ENCODE measurements at places on chromosomes 4 and X.
A peak's percentile ranks its signal among the peaks of the same experiment; 100 is the strongest.

- no peak for DNase-seq
Observed at GRCh38 chrX:22429704-22430103, 157.0 kb downstream of the CBLL2 start.

- peak; percentile 58 for DNase-seq
Observed at GRCh38 chrX:129654652-129655546, at the start of gene APLN. TSS of gene APLN (minus strand) at chrX:129654956. CDS start at chrX:129654630, 326 bp downstream.

DNA sequence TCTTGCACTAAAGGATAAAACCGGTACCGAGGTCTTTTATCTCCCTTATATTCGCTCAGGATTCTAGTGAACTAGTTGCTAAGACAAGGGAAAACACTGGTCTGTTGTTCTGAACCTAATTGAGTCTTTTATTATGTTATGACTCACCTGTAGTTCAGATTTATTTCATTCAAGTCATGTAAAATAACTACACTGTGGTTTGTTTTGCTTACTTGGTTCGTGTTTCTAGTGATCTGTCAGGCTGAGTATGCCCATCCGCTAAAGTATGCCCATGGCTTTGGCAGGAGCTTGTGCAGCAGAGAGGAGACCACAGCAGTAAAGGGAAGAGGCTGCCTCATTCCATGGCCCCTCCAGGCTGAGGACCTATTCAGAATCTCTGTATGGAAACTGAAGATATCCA lies 126.1 kb downstream of the AFF1 start:
- DNase-seq: peak; percentile 73

GRCh38 chr4:111802191-111802590 lies 343.1 kb upstream of the FAM241A start:
- no peak for DNase-seq

DNA sequence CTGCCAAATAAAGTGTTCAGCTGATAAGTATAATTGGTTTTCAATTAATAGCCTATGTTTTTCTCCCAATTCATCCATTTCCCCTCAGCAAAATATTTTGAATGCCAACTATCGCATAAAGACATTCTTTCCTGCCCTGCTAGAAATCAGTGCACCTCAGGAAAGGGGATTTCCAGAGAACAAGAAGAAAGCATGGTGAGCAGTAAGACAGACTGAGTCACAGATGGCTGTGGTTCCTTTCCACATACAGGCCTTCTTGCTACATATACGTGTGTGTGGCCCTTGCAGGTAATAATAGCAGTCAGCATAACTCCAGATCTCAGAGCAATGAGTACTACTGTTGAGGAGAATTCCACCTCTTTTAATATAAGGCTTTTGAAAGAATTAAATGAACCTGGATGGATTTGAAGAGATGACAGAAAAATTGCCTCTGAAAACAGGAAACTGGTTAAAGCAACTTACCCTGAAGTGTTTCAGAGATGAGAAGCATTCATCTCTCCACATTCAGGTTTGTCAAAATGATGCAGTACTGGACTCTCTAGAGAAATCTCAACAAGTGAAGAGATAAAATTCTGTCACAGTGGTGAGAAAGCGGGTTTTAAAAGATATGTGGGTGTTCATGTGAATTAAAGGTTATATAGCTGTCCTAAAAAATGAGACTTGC lies 13.6 kb downstream of the GASK1B start:
- peak; percentile 64 for DNase-seq

- no peak for DNase-seq
Observed at GRCh38 chrX:122026665-122027064, 979.3 kb downstream of the GLUD2 start.

- no peak for DNase-seq
Observed at GRCh38 chrX:4240541-4241194, 527.2 kb upstream of the PRKX start.

GRCh38 chr4:152485726-152486276 lies 50.1 kb downstream of the FBXW7 start:
- DNase-seq: peak; percentile 83

GRCh38 chr4:995311-996026 lies 2.3 kb upstream of the SLC26A1 start:
- no peak for DNase-seq
